ENCODE measurements at places on chromosomes 13 and 19.

DNA sequence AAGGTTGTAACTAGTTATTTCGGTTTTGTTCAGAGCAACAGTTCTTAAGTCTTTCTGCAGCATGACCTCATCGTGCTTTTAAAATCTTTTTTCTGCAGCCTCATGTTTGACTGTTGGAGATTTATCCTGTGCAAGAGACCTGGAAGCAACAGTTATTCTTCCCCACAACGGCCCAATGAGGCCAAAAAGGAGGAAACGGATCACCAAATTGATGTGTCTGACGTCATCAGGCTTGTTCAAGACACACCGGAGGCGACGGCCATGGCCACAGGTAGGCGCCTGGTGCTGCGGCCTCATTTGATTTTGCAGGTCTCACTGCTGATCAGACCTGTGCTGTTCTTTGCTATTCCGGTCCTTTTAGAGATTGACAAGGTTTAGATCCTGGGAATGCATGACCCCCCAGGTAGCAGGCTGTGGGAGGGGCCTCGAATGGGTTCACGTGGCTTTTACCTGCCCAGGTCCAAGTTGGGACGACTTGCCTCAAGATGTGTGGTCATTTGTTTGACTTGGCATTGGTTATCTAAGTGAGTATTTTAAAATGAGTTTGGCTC lies 66.8 kb upstream of the MCF2L start:
- no peak for DNase-seq

DNA sequence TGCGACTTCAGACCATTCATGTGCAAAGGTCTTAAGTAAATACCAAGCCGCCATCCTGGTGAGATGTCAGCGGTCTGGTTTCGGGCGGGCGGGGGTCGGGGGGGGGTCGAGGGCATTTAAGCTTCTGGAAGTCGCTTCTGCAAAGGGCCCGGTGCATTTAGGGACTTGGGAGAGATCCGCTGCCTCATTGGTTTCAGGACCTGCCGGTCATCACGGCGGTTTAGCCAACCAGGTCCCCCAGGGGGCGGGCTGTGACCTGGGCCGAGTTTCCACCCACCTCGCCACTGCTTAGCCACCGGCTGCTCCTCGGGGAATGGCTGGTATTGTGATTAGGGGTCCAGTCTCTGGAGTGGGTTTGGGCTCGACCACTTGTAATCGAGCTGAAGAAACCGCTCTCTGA lies 7.8 kb downstream of the ANKLE1 start:
- peak; percentile 44 for DNase-seq

DNA sequence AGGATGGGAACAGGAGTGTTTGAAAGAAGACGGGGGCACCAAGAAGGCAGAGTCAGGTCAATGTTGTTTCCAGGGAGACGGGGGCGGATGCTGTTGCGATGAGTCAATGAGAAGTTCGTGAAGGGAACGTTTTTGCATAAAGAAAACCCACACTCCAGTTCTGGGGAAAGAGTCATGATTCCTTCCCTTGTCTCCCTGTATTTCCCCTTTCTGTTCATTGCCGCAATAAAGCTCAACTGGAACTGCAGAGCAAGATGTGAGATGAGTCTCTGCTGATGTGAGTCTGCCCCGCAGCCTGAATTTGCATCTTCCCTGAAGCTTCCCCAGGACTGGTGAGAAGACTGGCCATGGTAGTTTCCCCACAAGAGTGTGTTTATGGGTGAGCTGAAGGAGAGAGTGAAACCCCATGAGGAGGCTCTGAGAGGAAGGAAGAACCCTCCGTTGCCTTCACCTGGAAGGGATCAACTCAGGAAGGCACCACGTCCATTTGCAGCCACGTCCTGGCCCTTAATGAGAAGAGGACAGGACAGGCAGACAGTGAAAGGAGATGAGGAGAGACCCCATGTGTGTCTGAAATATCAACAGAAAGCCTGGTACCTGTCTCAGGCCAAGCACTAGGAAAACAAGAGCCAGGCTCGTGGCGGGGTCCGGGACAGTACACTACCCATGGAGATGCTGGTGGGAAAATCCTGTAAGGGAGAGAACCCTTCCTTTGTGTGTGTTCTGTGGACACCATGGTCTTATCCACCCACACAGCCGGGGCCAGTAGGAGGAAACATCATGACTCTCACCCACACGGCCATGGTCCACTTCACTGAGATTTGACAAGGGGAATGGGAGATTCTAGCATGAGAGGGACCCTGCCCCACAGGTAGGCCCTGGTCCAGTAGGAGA lies 13.7 kb downstream of the LILRA1 start:
- no peak for DNase-seq

GRCh38 chr13:96850538-96851145 lies 143.6 kb downstream of the OXGR1 start:
- DNase-seq: no peak

GRCh38 chr13:88068316-88068715 lies 397.1 kb downstream of the SLITRK5 start:
- no peak for DNase-seq

GRCh38 chr19:1765904-1766799 lies 12.8 kb downstream of the ONECUT3 start:
- no peak for DNase-seq

DNA sequence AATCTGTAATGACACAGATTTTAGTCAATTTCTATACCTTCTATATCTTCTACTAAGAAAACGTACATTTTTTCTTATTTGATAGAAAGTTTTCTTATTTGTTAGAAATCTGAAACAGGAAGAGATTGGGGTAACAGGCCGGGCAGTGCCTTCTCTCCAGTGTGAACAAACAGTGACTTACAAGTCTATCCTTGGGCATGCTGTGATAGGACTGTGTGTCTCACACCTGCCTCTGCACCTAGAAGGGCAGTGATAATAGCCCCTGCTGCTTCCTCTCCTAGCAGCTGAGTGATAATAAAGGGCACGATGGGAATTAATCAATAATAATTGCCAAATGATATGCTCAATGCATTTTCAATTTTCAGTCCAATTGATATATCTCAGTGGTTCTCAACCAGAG lies 1.4 kb downstream of the TMEM272 start:
- DNase-seq: no peak

- no peak for DNase-seq
Observed at GRCh38 chr13:33637978-33638743, 179.8 kb upstream of the RFC3 start.

GRCh38 chr19:45779231-45780145 lies 2.8 kb downstream of the DMPK start:
- DNase-seq: peak; percentile 57

DNA sequence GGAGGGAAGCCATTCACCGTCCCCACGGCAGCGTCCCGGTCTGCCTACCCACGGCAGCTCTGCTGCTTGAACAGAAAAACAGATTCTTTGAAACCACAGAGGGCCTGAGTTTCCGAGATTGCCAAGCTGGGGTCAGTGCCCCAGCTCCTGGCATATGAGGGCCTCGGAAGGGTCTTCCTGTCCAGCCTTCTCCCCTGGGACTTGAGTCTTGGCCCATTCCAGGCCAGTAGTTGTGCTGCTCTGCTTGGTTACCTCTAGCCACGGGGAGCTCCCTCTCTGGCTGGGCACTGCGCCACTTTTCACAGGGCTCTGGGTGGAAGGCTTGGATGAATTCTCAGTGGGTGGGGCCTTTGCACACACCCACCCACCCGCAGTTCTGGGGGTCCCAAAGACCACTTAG lies 8.6 kb upstream of the SPIB start:
- DNase-seq: no peak

- no peak for DNase-seq
Observed at GRCh38 chr19:39372047-39372802, 18.7 kb downstream of the PAF1 start.

DNA sequence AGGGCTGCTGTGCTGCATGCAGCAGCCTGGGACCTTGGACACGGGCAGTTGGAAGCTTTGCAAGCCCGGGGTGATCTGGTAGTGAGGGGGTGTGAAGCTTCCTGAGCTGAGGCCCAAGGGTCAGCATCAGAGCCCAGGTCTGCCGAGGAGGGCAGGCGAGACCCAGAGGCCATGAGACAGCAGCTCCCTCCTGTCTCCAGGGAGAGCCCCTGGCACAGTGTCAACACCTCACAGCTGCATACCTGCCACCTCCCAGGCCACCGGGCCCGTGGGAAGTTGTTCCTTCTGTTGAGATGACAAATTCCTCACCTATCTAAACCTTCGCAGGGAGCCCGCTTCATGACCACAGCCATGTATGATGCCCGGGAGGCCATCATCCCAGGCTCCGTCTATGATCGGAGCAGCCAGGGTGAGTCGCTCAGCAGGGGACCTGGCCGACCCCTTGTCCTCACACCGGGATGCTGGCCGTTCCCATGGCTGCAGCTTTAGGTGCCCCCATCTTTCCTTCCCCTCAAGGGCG lies 32.1 kb downstream of the CERS1 start:
- no peak for DNase-seq

DNA sequence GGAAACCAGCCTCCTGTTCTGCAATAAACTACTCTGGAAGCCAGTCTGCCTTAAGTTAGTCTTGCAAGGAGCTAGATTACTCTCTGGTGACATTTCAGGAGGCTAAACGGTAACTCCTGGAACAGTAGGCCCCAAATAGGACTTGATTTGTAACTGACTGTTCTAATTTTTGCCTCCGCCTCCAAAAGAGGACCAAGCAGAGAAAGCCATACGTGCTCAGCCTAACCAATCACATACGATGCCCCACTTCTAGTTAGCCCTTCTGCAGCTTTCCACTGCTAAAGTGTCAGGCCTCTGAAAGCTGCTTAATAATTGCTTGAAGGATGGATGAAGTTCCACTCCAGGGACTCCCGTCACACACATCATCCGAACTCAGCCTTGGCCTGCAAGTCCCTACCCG lies 744 bp downstream of the ZNF805 start:
- DNase-seq: no peak

DNA sequence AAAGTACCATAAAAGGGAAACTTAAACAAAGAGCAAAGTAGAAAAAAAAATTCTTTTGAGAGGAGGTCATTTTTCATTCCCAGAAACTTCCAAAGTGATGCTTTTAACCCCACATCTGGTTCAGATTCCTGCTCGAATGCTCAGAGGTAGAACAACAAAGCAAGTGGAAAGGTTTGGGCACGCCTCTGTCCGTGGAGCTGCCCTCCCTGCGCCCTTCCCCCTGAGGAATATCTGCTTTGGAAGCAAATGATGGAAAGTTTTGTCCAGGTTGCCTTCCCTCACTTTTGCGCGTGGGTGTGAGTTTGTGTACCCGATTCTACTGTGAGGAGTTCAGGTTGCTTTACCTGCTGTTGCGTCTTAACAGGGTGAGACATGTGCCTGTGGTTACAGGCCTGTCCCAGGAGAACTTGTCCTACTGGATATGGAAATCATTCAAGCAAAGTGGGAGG lies 110.2 kb downstream of the KLF5 start:
- DNase-seq: no peak

GRCh38 chr13:48561466-48562235 lies 28.8 kb upstream of the RCBTB2 start:
- DNase-seq: no peak

DNA sequence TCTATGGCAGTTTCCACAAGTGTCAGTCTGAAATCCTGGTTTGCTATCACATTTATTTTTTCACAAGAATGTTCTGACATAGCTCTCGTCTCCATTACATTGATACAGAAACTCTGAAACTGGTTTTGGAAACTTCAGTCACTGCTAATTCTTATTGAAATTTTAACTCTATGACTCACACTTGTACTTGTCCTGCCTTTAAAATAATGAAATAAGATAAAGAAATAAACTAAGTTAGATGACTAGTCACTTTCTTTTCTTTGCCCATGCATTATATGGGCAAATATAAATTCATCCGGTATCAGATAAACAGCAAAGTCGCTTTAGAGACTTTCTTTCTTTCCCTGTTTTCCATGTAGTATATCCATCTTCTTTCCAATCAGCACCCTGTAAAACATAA lies 257.5 kb downstream of the PCDH9 start:
- no peak for DNase-seq

DNA sequence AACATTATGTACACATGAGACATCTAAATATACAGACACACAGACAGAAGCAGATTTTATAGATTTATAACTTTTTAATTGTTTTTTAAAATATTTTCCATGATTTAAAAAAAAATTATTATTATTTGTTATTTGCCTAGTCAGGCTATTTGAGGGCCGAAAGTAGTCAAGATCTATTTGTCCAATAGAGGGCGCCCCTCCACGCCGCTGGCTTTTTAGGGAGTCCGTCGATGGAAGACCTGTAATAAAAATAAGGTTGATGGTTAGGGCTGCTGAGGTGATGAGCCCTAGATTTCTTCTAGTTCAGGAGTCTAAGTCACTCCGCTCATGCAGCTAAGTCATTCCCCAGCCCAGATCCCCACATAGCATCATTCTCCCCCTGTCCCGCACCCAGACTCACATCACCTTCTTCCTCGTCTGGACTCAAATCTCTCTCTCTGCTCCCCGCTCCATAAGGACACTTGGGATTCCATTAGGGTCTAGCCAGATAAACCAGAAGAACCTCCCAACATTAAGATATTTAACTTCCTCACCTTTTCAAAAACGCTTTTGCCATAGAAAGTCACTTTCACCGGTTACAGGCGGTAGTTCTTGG lies 33.9 kb upstream of the CEACAM21 start:
- peak; percentile 53 for DNase-seq

GRCh38 chr19:18558202-18558555 lies 509 bp downstream of the KXD1 start:
- DNase-seq: no peak

GRCh38 chr19:10871711-10872545 lies 575 bp downstream of the CARM1 start:
- peak; percentile 27 for DNase-seq

DNA sequence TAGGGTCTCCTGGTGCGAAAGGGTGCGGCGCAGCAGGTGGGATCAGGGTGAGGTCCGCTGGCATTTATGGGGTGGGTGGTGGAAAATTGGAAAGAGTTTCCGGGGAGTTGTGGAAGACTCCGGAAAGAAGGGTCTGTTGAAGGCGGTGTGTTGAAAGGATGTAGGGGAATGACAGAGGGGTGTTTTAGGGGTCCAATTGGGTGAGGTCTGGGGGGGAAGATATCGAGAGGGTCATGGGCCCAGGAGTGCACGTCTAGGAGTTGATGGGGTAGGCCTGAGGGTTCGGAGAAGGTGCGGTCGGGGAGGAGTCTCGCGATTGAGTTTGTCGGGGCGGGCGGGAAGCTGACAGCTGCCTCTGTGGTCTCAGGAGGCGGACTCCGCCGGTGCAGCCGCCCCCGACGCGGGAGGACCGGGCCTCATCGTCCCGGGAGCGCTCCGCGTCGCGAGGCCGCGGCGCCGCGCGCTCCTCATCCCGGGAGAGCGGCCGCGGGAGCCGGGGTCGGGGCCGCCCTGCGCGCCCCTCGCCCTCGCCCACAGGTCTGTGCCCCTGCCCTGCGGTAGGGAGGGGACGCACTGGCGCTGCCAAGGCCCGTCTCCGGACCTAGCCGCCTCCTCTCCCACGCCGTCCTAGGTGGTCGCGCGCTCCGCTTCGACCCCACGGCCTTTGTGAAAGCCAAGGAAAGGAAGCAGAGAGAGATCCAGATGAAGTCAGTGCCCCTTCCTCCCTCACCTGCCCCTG lies 7.0 kb downstream of the PGLYRP1 start:
- DNase-seq: peak; percentile 36

- DNase-seq: no peak
Observed at GRCh38 chr13:76783798-76784197, 102.4 kb downstream of the KCTD12 start.

GRCh38 chr19:55611300-55611982 lies 6.0 kb downstream of the ZNF865 start:
- no peak for DNase-seq

Data from T-cell (primary cell).